NCI-H146 (cell line): ENCODE measurements at places on chromosomes 7 and 10.
A peak's percentile ranks its signal among the peaks of the same experiment; 100 is the strongest.

DNA sequence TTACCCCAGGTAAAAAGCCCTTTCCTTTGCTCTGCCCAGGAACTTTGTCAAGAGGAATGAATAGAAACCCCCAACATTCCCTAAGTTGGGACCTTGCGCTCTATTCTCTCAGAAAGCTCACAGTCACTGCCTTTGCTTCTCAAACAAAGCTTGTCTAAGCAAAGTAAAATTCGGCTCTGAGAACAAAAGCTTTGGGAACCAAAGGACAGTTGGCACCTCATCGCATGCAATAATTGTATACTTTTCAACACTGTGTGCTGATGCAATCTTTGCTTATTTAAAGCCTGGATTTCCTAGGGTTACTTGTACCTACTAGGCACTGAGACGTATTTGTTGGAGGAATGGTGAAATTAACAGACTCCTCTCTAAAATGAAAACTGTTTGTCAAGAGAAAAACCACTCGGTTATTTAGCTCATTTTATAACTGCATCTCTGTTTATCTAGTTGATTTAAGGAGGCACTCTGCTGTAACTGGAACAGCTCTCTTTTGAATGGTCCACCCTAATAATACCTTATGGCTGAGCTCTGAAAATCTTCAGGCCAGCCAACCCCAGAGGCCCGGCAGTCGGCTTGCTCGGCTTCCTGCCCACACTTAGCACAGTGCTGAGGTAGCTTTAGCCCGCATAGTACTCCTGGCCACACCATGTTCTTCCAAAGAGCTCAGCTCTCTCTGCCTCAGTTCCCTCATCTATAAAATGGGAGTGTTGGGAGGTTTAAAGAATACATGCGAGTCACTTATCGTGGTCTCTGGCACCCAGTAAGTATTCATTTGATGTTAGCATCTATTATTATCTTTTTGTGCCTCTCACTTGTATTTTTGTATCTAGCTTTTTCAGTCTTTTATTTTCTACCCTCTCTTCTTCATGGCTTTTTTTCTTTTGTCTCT lies 80.2 kb upstream of the PRR15 start:
- DNase-seq = no peak

GRCh38 chr7:128017460-128017859 lies 13.8 kb downstream of the LRRC4 start:
- no peak for DNase-seq

GRCh38 chr10:12631216-12631615 lies 281.9 kb downstream of the CAMK1D start:
- peak; percentile 49 for DNase-seq

GRCh38 chr10:131109726-131110125 lies 201.8 kb downstream of the TCERG1L start:
- no peak for DNase-seq

DNA sequence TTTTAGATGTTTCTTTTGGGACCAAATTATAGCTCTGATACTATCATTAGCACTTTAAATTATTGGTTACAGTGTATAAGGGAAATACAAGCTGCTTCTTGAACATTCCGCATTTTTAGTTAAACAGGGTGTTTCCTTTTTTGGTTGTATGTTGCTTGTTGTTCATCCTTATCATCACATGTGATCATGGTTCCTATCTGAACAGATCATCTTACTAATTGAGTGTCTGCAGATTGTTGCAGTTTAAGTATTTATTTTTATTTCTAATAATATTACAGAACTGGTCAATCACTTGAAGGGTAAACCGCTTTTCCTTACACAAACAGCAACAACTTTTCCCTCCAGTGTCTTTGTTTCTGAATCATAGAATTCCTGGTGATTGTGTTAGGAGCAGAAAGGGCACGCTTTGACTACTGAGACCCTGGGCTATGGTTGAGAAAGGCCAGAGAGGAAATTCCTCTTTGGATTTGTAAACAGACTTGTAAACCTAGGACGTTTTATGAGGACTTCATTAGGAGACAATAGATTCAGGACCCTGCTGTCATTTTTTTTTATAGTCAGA lies 37.2 kb downstream of the CHN2 start:
- no peak for DNase-seq

DNA sequence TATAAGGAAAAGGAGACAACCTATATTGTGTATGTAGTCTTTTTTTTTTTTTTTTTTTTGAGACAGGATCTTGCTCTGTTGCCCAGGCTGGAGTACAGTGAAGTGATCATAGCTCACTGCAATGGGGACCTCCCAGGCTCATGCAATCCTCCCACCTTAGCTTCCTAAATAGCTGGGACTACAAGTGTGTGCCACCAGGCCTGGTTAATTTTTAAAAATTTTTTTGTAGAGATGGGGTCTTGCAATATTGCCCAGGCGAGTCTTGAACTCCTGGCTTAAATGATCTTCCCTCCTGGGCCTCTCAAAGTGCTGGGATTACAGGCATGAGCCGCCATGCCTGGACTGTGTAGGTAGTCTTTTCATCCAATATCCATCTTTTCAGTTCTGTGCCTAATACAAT lies 78.7 kb upstream of the ARHGAP21 start:
- DNase-seq = no peak

DNA sequence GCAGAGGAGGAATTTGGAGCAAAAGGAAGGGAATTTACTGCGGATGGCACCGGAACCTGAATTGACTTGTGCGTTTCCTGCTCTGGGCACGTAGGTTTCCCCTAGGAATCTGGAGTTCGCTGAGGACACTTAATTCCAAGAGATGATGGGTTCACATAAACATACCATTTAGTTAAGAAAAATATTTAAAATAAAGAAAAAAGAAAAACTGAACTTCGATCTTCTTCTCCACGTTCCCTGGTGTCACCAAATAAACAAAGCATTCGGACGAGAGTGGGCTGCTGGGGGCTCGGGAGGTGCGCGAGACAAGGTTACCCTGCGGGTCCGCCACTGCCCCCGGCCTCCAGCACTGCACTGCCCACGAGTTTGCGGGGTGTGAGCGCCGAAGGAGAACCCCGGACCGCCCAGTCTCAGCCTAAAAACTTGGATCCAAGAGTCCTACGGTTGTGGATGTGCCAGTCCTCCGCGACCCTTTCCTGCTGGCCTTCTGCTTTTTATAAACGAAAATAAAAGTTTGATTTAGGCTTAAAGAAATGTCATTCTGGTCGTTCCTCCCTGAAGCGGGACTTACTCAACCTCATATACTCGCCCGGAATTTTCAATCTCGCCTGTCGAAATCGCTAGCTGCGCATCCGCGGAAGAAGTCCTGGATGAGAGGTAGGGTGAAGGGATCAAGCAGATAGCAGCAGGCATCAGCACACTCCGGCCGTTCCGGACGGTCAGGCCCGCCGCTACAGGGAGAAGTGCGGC lies 30.3 kb downstream of the SKIDA1 start:
- DNase-seq = no peak

GRCh38 chr7:134565643-134566136 lies 16.8 kb downstream of the AKR1B15 start:
- DNase-seq = no peak

DNA sequence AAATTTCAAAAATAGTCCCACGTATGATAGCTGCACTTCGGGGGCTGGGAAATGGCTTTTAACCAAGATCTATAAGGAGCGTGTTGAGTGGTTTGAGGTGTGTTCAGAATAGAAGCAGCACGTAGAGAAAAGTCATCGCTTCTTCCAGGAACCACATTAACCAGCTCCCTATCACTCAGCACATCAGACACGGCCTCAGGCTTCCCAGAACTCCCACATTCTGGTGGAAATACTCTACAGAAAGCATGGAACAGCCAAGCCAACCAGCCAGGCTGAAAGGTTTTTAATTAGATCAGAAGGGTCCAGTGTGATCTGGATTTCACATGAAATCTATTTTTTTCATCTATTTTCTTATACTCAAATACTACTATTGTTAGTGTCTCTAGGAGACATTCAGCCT lies 231.5 kb upstream of the NRP1 start:
- DNase-seq = no peak

- DNase-seq = no peak
Measured at GRCh38 chr7:132080967-132081668, 495.2 kb downstream of the PLXNA4 start.

GRCh38 chr7:121837462-121837861 lies 35.5 kb upstream of the PTPRZ1 start:
- peak; percentile 26 for DNase-seq

DNA sequence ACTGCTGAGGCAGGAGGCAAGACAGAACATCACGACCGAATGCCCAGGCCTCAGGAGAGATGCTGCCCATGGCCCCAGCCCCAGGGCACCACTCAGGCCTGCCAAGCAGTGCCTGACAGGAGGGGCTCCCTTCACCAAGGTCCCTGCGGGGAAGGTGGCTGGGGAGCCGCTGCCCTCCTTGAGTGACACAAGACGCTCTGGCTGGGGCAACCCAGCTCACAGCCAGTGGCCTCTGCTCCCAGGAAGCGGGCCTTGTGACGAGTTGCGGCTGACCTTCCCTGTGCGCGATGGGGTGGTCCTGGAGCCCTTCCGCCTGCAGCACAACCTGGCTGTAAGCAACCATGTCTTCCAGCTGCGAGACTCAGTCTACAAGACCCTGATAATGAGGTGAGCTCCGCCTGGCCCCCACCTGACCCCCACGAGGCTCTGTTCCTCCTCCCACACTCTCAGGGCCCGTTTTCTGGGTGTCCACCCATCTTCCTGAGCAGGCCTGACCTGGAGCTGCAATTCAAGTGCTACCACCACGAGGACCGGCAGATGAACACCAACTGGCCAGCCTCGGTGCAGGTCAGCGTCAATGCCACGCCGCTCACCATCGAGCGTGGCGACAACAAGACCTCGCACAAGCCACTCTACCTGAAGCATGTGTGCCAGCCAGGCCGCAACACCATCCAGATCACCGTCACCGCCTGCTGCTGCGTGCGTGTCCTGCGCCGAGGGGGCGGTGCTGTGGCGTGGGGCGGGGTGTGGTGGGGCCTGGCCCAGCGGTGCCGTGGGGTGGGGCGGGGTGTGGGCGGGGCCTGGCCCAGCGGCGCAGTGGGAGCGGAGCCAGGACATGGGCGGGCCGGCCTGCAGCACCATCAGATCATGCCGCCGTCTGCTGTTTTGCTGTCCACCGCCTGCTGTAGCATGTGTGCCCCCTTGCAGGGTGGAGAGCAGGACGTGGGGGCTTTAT lies 12.8 kb downstream of the ZMIZ2 start:
- no peak for DNase-seq

GRCh38 chr10:35470925-35471315 lies 134.2 kb upstream of the GJD4 start:
- DNase-seq = peak; percentile 40

DNA sequence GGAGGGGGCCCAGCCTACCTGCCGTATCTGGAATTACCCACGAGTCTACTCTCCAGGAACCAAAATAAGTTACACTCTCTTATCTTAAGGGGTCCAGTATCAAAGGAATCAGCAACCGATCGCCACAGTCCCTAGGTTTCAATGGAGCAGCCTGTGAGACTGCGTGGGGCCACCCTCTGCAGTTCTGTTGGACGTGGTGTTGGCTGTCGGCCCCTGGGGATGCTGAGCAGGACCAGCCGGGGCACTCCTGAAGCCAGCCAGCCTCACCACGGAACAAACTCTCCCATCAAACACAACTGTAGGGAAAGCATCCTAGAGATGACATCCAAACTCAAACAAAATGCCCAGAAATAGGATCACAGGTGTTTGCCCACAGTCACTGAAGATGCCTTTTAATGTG lies 25.5 kb upstream of the ABLIM1 start:
- no peak for DNase-seq

- DNase-seq = peak; percentile 70
Measured at GRCh38 chr7:47366211-47366610, 215.7 kb downstream of the TNS3 start.

DNA sequence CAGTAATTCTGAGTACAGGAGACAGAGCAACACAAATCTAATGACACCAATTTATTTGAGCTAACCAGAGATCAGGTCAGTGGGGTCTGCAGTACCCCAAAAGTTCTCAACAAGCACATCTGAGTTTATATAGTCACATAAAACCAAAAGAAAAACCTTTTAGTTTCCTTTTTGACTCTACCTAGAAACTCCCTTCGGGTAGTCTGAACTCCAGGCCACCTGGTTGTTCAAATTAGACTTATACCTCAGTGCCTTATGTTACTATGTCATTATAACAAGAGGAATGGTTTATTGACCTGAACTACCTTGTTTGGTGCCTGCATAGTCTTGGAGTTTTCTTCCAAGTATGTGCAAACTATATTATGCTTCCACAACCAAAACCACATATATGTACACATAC lies 14.6 kb downstream of the ZCWPW1 start:
- no peak for DNase-seq

- DNase-seq = peak; percentile 98
Measured at GRCh38 chr10:93746844-93747284, 10.9 kb upstream of the LGI1 start.

DNA sequence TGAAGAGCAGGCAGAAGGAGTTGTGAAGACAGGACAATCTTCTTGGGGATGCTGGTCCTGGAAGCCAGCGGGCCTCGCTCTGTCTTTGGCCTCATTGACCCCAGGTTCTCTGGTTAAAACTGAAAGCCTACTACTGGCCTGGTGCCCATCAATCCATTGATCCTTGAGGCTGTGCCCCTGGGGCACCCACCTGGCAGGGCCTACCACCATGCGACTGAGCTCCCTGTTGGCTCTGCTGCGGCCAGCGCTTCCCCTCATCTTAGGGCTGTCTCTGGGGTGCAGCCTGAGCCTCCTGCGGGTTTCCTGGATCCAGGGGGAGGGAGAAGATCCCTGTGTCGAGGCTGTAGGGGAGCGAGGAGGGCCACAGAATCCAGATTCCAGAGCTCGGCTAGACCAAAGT lies 1.5 kb downstream of the CHPF2 start:
- DNase-seq = no peak

DNA sequence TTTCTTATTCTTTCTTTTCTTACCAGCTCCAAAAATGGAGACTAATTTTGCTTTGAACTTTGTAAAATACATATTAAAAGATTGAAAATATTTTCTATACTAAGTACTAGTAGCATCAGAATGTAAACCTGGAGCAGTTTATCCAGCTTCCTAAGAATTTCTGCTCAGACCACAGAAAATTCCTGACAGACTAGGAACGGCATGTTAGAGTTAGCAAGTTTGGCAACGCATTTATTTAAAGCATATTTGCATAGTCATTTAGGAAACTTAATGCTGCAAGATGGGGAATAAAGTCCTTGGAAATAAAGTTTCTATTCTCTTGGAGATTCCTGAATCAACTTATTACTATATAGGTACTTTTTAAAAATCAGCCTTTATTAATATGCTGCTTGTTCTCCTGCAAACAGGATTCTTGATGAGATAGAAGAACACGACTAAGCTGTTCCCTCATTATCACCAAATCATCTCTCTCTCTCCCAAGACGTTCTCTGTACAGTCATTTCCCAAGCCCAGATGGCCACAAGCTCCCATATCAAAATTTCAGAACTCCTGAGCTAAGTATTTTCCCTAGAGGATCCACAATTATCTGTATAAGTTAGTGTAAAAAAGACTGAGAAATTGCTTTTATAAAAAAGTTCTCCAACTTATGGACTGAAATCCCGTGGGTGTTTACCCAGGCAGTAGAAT lies 305.8 kb upstream of the NEBL start:
- no peak for DNase-seq
